ENCODE measurements at places on chromosomes 4 and X.

- DNase-seq = no peak
Measured at GRCh38 chr4:79682161-79682560, 274.1 kb upstream of the GK2 start.

DNA sequence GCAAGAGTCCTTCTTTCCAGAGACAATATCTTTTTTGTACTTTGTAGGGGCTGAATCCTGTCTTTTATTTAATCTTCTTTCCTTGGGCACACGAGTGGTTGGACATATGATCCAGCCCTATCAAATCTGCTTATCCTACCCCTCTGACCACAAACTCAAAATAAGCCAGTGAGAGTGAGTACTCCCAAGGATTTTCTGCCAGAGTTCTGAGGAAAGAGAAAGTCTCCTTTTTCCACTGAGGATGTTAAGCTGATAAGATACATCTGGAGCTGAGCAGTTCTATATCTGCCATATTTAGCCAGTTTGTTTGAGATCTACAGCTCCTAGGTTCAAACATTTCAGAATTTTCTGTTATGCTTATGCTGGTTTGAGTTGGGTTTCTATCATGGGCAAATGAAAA lies 134.8 kb upstream of the NWD2 start:
- no peak for DNase-seq

GRCh38 chrX:115560978-115561604 lies at the start of gene PLS3:
Gene PLS3, plus strand, starts transcription at chrX:115561174. Its CDS starts 49,077 bp downstream, at chrX:115610251.
- peak; percentile 67 for DNase-seq

GRCh38 chr4:20638825-20639224 lies 61.4 kb upstream of the PACRGL start:
- DNase-seq = peak; percentile 96

DNA sequence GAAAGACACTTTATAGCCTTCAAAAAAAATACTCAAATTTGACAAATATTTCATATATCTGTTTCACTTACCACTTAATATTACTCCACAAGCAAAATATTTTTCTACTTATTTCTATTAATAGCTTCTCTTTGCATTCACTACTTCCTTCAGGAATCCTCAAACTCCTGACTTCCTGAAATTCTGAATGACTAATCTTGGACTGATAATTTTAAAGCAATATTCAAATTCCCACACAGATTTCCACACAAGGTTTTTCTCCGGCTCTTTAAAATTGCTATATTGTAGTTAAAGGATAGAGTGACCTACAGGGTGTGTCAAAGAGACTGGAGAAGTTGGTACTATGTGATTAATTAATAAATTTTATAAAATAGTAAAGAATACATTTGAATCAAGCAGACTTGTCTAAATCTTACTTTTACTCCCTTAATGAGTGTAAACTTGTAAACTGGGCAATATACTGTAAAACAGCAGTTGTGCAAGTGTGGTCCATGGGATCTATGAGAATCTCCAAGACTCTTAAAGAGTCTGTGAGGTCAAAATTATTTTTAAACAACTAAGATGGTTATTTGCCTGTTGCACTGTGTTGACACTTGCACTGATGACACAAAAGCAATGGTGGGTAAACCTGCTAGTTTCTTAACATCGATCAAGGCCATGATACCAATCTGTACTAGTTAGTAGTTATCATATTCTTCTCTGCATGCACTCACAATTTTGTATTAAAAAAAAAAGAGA lies 44.5 kb downstream of the ANKRD17 start:
- no peak for DNase-seq

DNA sequence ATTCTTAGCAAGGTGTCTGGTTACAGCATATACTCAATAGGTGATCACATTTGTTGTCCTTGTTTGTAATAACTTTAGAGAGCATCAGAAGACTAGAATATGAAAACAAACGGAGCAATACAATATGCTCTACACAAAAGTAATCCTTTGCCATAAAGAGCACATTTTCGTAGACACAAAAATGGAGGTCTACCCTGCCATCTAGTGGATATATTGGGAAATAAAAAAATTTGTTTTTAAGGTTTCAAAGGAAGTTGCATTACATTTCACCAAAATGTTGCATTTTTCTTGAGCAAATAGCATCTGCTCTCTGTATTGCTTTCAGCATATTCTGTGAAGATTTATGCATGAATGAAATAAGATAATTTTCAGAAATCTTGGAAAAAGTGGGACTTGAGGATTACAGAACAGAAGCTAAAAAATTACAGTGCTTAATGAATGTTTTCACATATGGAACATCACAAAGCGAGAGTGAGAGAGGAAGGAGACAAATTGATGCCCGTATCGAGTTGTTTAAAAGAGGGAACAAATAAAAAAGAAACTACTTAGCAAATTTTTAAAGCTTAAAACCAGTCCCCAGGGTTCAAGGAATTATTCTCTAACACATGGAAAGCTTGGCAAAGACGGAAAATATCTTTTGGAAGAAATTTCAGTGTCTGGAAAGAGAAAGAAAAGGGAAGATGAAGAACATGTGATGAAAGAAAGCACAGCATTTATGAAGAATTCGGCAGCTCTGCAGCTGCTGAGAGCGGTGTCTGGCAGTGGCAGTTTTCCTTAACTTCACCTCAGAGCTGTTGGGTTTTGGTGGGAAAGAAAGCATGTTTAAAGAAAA lies 390.1 kb downstream of the ANKRD50 start:
- DNase-seq = peak; percentile 36

- DNase-seq = no peak
Measured at GRCh38 chrX:97211070-97211469, 327.4 kb downstream of the RPA4 start.

GRCh38 chr4:7938266-7938608 lies 1.4 kb downstream of the AFAP1 start:
- no peak for DNase-seq

GRCh38 chr4:95118497-95118896 lies 360.7 kb downstream of the BMPR1B start:
- no peak for DNase-seq

GRCh38 chrX:122770581-122770980 lies 413.5 kb upstream of the GRIA3 start:
- no peak for DNase-seq

- DNase-seq = no peak
Measured at GRCh38 chr4:6464842-6465588, 7.4 kb downstream of the PPP2R2C start.

DNA sequence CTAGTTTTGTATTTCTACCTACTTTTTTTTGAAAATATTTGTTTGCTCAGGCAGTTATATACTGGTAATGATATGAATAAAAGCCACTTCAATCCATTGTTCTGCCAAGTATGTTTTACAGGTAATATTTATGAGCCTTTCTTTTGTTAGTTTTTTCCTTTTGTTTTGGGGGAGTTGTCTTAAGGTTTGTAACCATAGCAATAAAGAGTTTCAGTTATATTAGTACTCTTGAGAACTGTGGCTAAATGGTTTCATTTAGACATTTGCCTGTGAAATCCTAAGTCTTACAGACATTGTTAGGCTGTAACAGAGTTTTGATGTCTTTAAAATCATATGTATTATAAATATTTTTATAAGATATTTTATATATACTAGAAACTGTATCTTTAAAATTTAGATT lies 150.1 kb downstream of the DIPK2B start:
- no peak for DNase-seq

GRCh38 chr4:79512363-79512762 lies 104.3 kb upstream of the GK2 start:
- DNase-seq = no peak

GRCh38 chr4:169189372-169189771 lies 81.4 kb downstream of the SH3RF1 start:
- no peak for DNase-seq

GRCh38 chr4:5467111-5467510 lies 241.2 kb downstream of the EVC2 start:
- DNase-seq = no peak

DNA sequence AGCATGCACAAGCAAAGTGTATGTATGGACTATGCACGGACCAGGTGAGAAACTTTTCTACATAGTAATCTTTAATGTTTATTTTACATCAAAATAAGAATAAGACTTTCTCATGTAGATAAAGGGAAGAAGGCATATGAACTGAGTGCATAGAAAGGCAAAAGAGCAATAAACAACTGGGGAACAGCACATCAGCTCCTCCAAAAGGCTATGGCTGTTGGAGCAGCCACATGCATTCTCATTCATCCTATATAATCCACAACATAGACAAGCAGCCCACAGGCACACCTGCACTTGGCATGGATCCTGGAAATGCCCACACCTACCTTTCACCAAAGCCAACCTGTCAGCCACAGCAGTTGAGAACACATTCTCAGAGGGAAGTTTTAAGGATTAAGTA lies 586.9 kb upstream of the INTU start:
- no peak for DNase-seq

GRCh38 chr4:182748949-182749348 lies 168.2 kb downstream of the DCTD start:
- no peak for DNase-seq

DNA sequence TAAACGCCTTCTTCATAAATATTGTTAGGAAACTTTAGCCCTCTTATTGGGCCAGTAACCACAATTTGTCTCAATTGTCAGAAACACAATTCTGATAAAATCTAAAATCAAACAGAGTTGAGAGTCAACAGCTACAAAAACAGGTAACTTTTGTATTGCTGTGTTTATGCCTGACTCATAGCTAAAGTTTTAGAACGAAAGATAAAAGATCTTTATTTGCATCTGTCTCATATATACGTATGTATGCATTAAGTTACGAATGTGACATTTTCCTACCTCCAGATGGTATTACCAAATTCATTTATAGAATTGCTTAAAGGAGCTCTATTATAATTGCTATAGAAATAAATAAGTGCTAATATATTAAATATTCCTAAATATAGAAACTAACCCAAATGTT lies 887.9 kb upstream of the NDST4 start:
- DNase-seq = no peak

DNA sequence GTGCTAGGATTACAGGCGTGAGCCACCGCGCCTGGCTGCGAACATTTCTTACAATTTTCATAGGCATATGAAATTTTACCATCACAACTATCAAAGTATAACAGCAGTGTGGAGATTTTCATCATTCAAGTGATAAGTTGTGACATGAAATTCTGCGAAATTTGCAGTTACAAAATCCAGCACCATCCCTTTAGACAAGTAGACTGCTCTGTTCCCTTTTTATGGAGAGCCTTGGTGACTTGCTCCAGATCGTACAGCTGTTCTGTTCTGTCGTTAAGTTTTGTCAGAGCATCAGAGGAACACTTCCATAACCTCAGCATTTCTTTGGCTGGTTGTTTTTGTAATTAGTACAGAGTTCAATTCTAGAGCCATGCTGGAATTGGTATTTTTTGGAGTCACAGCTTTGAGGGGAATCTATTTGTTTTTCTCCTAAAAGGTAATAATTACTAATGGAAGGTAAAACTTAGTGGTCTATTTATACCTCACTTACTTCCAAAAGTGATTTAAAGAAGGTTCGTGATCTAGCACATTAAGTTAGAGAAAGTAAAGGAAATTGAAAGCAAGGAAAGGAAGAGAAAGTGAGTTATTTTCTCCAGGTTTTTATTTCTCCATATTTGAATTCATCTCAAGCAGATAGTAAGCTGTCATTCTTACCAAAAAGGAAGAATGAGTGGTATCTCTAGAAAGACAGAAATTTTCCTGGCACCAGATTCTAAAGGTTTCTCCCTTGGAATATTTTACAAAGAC lies 22.1 kb downstream of the ZRSR2 start:
- no peak for DNase-seq

- DNase-seq = no peak
Measured at GRCh38 chr4:1291091-1291490, 1.4 kb downstream of the MAEA start.

- DNase-seq = no peak
Measured at GRCh38 chr4:89551191-89551590, 243.6 kb upstream of the GPRIN3 start.

DNA sequence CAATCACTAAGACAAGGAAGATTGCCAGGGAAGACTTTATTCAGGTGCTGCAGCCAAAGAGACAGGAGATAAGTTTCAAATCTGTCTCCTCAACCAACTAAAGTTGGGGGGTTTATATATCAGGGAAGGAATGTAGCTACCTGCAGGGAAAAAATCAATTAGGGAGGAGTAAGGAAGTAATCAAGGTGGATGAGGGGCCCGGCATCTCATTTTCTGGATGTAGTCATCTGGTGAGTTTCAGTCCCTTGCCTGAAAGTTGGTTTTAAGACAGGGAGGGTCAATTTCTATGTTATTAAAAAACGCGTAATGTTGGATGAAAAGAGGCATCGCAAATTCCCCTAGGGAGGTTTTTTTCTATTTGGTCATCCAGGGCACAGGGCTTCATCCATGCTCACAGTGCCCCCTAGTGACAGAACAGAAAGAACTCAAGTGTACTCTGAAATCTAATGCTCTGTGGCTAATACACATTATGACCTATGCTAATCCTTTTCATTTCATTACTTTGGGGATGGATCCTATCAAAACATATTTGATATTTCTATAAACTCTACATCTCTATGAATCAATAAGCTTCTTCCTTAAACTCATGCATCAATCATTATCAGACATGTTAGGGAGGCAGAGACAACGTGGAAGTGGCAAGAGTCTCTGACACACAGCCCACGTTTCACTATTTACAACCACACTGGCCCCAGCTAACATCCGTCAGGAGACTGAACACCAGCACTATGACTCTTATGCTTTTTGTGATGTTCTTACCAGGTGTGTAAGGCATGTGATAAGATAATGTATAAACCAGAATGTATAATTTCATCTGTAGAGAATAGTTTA lies 1577.0 kb upstream of the TENM3 start:
- peak; percentile 76 for DNase-seq

- DNase-seq = no peak
Measured at GRCh38 chr4:10737337-10737736, 52.8 kb upstream of the CLNK start.

- peak; percentile 85 for DNase-seq
Measured at GRCh38 chrX:21798677-21799219, 40.7 kb upstream of the MBTPS2 start.

- no peak for DNase-seq
Measured at GRCh38 chrX:66191563-66191962, 27.5 kb downstream of the HEPH start.

DNA sequence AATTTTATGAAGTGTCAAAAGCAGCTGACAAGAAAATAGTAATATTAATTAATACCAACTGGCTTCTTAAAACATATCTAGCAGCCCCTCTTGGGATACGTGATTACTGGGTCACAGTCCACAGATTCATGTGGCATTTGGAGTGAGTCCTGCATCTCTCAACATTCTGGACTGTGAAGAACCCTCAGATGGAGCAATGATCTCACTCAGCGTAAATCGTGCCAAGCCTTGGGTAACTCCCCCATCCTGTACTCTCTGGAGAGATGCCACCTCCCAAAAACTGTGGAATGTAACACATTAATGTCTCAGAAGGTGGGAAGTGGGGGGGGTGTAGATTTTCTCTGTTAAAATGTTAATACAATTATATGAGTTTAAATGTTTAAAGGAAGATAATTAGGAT lies 118.2 kb upstream of the IQCM start:
- no peak for DNase-seq

DNA sequence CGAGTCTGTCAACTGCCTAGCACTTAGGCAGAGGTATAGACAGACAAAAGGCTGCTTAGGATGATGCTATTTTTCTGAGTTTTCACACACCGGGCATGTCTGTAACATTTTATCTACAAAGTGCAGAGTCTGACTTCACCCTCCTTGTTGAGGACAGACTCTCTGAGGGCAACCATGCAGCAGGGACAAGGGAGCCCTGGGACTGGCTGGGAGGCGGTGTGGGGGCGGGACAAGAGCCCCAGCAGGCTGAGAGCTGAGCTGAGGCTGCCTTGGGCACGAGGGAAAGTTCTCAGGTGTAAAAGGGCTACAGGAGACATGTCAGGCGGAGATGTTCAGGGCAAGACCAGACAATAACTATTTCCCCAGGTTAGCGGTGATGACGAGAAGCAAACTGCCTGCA lies 81.6 kb downstream of the GATB start:
- DNase-seq = no peak

- no peak for DNase-seq
Measured at GRCh38 chrX:31224381-31225012, 152.7 kb upstream of the FTHL17 start.
